ENCODE measurements at places on chromosomes 6 and 20.
A peak's percentile ranks its signal among the peaks of the same experiment; 100 is the strongest.

GRCh38 chr6:130864344-130864743 is 37.1 kb downstream of the SMLR1 start:
- no peak for DNase-seq

GRCh38 chr20:49037962-49038387 is 8.1 kb upstream of the CSE1L start:
- no peak for DNase-seq

- no peak for DNase-seq
These were observed 273.9 kb upstream of the RNF217 start for GRCh38 chr6:124688369-124688768.

DNA sequence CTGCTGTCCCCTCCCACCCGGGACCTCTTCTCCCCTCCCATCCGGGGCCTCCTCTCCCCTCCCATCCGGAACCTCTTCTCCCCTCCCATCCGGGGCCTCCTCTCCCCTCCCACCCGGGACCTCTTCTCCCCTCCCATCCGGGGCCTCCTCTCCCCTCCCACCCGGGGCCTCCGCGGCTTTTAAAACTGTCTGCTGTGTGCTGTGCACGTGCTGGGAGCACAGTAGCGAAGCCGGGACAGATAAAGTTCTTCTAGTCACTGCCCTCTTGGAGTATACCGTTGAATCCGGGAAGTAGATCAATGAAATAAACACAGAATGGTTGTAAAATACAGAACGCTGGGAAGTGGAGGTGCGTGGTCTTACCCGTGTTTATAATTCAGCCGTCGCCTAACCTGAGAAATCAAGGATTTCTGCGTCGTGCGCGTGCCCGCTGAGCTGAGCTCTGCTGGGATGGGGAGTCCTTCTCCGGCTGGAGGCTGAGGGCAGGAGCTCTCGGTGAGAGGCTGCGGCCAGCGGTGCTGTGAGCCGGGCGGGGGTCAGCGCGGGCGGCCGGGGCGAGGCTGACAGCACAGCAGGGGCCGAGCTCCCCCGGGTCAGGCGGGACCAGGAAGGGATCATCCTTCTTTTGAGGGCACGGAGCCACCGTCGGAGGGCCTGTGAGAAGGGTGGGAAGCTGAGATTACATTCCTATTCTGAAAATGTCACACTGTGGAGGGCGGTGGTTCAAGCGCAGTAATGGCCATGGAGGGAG is 19.6 kb upstream of the KIF25 start:
- no peak for DNase-seq

GRCh38 chr20:4563031-4563430 is 158.7 kb upstream of the PRND start:
- DNase-seq: no peak

DNA sequence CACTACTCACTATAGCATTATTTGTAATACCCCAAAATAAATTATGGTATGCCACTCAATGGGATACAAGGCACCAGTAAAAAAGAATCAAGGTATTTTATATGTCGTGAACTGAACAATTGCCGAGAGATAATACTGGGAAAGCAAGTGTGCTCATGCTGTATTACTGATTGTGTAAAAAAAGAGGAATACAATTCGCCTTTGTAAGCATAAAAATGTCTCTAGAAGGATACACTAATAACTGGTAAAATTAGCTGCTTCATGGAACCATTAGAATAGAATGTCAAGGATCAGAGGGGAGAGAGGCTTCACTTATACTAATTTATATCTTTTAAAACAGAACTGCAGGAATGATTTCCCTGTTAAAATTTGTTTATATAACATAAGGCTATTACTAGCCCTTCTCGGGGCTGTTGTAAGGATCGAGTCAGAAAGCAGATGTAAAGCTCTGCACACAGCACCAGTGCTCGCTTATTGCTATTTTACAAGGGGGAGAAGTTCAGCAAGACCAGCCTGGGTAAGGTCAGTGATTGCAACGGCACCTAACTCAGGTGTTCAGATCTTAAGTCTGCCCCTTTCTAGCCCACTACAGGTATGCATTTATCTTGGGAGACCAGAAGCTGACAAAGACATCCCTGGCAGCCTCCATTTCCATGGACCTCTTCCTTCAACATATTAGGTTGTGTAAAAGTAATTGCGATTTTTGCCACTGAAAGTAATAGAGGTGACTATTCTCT is 61.6 kb downstream of the MYH7B start:
- DNase-seq: no peak

DNA sequence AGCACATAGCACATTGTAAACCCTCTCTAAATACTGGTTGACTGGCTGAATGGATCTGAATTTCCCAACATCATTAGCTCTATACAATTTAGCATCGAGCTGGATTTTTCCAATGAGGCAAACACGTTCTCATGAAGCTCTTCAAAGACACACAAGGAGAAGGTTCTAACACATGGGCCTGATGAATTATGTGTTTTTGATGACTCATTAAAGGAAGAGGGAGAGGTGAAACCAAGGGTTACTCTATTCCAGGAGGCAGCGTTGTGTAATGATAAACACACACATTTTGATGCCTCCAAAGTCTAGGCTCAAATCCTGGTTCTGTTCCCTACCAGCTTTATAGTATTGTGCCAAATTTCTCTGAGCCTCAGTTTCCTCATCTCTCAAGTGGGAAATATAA is 84.3 kb downstream of the PFDN4 start:
- DNase-seq: no peak

GRCh38 chr6:17473554-17473953 is 80.2 kb downstream of the CAP2 start:
- no peak for DNase-seq

DNA sequence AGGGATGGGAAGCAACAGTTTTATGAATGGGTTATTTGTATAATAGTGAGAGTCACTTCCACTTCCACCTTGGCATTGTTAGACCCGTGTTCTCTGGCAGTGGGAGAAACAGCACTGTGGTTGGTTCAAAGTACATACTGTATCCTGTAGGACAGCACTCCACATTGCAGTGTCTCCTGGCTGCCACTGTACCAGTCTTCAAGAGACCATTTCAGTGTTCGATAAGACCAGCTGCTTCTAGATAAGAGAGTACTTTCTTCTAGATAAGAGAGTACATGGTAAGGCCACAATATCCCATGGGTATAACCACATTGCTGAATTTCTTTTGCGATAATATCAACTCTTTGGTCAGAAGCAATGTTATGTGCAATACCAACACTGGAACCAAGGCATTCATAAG is 28.8 kb downstream of the FITM2 start:
- no peak for DNase-seq

- DNase-seq: peak; percentile 76
These were observed 39.6 kb upstream of the CD93 start for GRCh38 chr20:23125625-23126191.

DNA sequence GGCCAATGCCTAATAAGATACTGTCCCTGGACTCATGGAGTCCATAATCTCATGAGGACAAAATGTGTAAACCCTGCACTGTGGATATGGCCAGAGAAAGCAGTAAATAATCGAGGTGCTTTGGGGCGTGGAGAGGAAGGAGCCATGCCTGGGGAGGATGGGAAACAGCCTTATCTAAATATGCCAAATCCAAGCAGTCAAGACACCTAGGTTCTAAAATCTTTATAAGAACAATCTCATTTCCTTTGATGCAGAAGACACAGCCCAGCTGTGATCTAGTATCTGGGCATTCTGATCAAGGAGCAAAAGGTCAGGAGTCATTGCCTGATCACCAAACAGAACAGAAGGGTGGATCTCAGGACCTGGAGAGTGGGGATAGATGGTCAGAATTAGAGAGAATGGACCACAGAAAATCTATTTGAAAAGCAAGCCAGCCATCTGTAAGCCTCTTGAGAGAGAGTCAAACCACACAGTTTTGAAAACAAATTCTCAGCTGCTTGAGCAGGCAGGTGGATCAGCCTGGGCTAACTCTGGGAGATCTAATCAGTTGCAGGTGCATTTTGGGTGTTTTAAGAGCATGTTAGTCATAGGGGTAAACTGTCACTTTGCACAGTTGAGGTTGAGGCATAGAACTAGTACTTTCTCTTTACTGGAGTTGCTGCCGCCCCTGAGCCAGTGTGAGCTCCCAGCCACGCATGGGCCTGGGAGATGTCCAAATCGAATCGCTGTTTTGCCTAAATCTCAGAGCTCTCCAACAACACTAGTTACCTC is 130.8 kb upstream of the TNFAIP3 start:
- no peak for DNase-seq

GRCh38 chr6:36276581-36277536 is 7.0 kb downstream of the PNPLA1 start:
- DNase-seq: no peak

GRCh38 chr6:163526346-163526745 is 111.8 kb downstream of the QKI start:
- DNase-seq: no peak

DNA sequence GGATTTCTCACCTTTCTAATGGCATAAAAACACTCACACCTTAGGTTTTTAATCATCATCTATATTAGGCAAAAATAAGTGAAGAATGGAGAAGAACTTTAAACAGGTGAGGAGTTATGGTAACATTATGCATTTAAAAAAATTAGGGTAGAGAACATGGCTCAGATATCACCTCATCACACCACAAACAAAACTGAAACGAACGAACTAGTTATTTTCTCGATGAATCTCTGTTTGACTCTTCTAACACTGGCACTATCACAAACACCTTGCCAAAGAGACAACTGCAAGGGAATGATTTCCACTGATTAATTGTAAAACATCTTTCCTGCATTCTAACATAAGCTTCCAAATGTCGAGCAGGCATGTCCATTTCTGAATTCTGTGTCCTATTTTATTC is 286.1 kb upstream of the GJE1 start:
- no peak for DNase-seq

- no peak for DNase-seq
These were observed 170.3 kb upstream of the KCNG1 start for GRCh38 chr20:51193066-51193772.

GRCh38 chr6:11645016-11645415 is 107.5 kb downstream of the TMEM170B start:
- no peak for DNase-seq

- DNase-seq: no peak
These were observed 68.9 kb downstream of the NCR2 start for GRCh38 chr6:41404182-41404845.

DNA sequence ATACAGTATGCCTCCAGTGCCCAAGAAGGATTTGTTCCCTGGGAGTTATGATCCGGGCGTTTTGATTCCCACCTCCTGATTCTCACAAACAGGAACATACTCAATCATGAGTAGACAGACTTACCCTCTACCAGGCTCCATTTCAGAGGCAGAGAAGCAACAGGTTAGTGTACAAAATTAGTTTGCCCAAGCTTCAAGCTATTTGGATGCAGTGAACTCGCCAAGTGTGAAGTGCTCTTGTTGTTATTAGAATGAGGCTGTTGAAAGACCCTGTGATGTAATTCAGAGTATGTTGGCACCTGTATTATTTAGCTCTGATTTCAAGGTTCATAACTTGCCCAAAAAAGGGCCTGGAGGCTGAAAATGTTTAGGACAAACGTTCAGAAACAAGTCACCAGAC is 247.0 kb downstream of the PHACTR1 start:
- DNase-seq: no peak

Measured in lower lobe of right lung (tissue), 2 donors.